ENCODE measurements at places on chromosomes 5 and 9. TPM values are rescaled to one million over a fixed set of nuclear protein-coding genes. Genes with fewer than 3 reads are reported as not detected.

DNA sequence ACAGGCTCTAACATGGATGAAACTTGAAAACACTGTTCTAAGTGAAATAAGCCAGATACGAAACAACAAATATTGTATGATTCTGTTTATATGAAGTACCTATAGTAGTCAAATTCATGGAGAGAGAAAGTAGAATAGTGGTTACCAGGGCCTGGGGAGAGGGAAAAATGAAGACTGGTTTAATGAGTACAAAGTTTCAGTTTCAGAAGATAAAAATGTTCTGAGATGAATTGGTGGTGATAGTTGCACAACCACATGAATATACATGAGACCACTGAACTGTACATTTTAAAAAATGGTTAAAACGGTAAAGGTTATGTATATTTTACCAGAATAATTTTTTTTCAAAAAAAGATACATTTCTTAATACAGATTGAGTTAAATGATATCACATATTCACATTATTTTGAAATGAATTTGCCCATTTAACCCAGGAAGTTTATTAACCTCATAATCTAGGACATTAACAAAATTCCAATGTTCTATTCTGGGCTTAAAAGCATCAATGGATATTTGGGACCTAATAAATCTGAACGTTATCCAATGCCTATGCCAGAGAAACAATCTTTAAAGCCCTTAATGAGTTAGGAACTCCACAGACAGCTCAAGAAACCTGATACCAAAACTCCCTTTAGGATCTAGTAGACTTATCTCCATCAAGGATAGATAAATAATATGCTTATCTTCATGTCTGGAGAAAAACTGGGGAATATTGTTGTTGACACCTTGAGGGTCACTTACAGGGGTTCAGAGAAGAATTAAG, 521.3 kb downstream of the EFNA5 start:
- DNase-seq = no peak
- no peaks in the 10 kb centered on the region for H3K27me3 ChIP-seq
- no peaks in the 10 kb centered on the region for H3K4me1 ChIP-seq
- no peak overlapping the region for H3K4me3 ChIP-seq

The SYK gene
- total RNA-seq = 0.05 TPM

DNA sequence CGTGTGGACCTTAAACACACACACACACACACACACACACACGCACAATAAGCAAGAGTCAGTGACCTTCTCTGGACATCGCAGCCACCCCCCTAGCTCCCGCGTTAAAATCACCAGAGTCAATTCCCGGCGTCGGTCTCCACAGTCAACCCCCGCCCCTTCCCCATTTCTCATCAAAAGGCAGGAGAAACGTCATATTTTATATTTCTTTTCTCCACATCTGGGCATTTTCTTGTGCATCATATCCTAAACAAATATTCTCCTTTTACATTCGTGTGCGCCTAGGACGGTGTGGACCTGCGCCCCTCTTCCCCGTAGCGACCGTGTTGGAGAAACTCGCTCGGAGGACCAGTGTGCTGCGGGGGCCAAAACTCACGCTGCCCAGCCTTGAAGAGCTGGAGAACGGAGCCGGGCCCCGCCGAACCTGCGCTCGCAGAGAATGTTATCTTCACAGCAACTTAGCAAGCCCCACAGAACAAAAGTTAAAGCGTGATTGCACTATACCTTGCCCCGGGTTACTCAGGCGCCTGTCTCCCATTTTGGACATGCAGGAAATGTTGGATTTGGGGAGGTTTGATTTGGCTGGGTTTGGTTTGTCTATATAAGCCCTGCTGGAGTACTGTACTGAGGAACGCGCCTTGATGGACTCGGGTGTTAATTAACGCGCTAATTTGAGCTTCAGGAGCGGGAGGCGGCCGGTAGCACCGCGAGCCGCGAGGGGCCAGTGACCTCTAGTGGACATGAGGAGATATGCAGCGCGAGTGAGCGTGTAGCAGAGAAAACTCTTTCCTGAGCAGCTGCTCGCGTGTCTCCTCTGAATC, 192.4 kb downstream of the MEF2C start:
- peaks cover 7% of the 10 kb centered on the region for H3K4me1 ChIP-seq
- peak overlapping the region; percentile 88 for H3K27ac ChIP-seq
- H3K36me3 ChIP-seq = peaks cover 4% of the 10 kb centered on the region
- H3K27me3 ChIP-seq = peaks cover 91% of the 10 kb centered on the region
- H3K4me3 ChIP-seq = peak overlapping the region; percentile 43

DNA sequence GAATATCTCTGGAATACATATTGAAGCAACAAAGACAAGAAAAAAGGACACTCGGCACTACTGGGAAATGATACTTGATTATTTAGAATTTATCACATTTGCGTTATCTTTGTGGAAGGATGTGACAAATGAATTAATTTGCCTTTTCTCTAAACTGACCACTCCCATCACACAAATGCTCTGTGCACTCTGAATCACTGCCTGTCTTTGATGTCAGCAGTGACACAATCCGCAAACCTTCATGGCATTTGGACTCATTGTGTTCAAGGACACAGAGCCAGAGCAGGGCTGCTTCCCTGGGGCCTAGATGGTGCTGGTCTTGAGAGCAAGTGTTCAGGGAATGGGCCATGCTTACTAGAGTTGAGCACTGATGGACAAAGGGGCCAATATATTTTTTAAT, 4.9 kb upstream of the KIF4B start:
- no peak for DNase-seq
- H3K4me3 ChIP-seq = no peak overlapping the region
- H3K27me3 ChIP-seq = peaks cover 9% of the 10 kb centered on the region
- no peaks in the 10 kb centered on the region for H3K4me1 ChIP-seq
- no peak overlapping the region for H3K27ac ChIP-seq
- H3K36me3 ChIP-seq = no peaks in the 10 kb centered on the region

DNA sequence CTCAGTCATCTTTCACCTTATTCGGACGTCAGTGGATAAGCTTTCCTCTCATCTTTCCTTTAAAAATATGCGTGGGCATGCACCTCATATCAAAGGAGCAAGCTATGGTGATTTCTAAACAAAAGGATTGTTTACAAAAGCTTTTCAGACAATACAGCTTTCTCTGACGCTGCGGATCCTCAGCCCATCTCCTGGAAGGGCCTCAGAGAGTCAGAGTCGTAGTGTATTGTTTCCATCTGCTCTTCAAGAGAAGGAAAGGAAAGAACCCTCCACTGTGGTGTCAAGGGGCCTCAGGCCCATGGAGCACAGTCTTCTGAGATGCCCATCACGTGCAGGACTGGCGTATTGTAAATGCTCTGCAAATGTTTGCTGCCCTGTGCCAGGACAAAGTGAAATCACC, 163.4 kb upstream of the MAP1B start:
- H3K27me3 ChIP-seq = no peaks in the 10 kb centered on the region
- H3K4me3 ChIP-seq = no peak overlapping the region
- no peaks in the 10 kb centered on the region for H3K4me1 ChIP-seq

DNA sequence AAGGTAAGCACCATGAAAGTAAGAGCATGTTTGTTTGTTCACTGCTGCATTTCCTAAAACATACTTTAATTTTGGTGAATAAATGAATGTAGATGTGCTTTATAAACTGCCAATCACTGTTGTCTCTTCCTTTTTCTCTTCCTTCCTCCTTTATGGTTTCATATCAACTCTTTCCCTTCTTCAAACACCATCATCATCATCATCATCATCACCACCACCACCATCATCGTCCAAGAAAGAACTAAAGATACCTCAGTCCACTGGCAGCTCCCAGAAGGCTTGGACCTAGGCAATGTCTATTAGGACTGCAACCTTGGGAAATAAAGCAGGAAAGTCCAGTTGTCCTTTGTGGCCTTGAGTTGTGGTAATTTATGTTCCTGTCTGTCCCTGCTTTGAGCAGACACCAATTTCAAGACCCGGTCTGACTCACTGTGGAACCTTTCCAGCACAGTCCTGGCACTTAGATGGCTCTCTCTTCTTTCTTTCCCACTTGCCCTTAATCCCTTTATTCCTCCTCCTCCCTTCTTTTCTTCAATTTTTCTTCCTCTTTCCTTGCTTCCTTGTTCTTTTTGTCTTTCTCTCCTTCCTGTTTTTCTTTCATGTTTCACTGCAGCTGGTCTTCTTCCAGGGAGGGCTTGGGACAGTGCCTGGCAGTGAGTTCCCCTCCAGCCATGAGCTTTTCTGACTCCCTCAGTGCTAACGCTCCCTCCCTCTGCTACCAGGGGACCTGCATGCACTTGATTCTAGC, 99.3 kb downstream of the ANGPTL2 start:
- peaks cover 2% of the 10 kb centered on the region for H3K4me1 ChIP-seq
- DNase-seq = no peak
- no peak overlapping the region for H3K27ac ChIP-seq
- peaks cover 22% of the 10 kb centered on the region for H3K27me3 ChIP-seq

The CCNI2 gene
- total RNA-seq = 42.7 TPM

DNA sequence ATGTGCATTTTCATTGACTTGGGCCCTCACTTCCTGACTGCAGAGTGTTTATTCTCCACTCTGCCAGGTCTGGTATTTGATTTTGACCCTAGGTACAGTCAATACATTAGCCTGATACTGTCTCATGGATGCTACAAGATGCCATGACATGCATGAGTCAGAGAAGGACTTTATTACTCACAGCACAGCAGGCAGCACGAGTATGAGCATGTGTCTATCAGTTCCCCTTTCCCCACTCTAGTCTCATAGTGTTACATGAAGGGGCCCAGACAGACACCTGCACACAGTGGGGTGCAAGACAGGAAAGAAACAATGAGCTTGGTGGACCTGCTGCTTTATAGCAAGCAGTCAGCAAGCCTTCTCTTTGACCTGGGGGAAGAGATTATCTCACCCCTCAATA, 19.6 kb downstream of the ITGA2 start:
- H3K36me3 ChIP-seq = peaks cover 22% of the 10 kb centered on the region
- H3K4me1 ChIP-seq = peaks cover 65% of the 10 kb centered on the region
- H3K27me3 ChIP-seq = peaks cover 4% of the 10 kb centered on the region
- H3K4me3 ChIP-seq = peak overlapping the region; percentile 34
- DNase-seq = peak; percentile 74

DNA sequence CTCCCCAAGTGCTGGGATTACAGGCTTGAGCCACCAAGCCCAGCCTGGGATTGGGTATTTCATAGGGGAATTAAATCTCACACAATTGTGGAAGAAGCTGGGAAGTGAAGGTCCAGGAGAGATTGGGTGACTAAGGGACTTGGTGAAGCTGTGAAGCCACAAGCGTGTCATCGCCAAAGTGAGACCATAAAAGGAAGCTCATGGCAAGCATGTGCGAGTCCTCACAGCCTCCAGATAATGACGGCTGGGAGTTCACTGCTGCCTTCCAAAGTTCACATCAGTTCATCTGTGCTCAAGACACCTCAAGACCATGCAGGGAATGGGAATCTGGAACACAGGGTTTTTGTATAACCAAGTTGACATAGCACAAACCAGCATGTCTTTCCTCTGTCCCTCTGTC, 210.6 kb downstream of the MARCHF11 start:
- H3K4me3 ChIP-seq = no peak overlapping the region
- DNase-seq = no peak
- no peaks in the 10 kb centered on the region for H3K27me3 ChIP-seq
- H3K36me3 ChIP-seq = no peaks in the 10 kb centered on the region

DNA sequence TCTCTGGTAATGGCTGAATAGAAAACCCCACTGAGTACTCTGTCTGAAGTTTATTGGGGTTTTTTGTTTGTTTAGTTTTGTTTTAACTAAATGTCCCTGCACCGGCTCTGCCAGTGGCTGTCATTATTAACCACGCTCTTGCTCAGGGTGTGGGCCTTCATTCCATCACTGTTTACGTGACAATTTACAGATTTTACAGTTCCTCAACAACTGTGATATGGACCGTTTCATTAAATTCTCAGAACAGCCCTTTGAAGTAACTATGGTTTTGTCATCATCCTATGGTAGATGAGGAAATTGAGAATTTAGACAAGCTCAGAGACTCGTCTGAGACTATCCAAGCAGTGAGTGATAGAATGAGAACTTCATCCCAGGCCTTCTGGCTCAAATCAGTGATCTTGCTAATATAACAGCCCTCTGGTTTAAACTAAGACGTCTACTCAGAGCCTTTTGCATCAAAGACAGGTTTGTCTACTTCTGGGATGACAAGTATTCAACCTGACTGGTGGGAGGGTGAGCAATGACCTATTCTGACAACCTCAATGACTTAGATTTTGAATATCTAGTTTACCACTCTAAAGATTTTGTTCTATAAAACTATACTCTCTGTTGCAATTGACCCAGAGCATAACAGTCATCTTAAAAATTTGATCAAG, 77.3 kb upstream of the MAP3K1 start:
- no peak overlapping the region for H3K4me3 ChIP-seq
- H3K4me1 ChIP-seq = peaks cover 29% of the 10 kb centered on the region
- peaks cover 2% of the 10 kb centered on the region for H3K36me3 ChIP-seq
- no peak for DNase-seq

The PHYHD1 gene
- 0.45 TPM for total RNA-seq

DNA sequence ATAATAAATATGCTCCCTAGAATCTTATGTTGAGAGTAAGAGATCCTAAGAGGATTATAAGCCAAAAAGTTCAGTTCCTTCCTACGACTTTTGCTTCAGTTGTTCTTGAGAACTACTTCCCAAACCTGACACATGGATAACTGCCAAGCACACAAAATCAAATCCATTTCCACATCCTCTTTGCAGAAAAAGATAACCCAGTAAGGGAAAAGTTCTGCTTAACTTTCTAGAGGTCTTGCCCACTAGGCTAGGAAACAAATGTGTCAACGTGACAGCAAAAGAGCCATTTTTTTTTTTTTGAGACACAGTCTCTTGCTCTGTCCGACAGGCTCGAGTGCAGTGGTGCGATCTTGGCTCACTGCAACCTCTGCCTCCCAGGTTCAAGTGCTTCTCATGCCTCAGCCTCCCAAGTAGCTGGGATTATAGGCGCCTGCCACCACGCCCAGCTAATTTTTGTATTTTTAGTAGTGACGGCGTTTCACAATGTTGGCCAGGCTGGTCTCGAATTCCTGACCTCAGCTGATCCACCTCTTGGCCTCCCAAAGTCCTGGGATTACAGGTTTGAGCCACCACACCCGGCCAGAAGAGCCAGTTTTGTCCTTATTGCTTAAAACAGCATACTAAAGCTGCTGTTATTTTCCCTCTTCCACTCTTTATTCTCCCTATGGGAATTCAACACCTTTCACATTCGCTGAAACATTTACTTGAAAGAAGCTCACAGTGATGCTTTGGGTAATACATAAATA, 24.2 kb downstream of the CSNK1A1 start:
- H3K4me3 ChIP-seq = no peak overlapping the region
- H3K4me1 ChIP-seq = peaks cover 44% of the 10 kb centered on the region
- peaks cover 31% of the 10 kb centered on the region for H3K36me3 ChIP-seq
- H3K27ac ChIP-seq = peak overlapping the region; percentile 26

GRCh38 chr5:24094081-24094679, 550.6 kb downstream of the CDH10 start:
- H3K27me3 ChIP-seq = no peaks in the 10 kb centered on the region
- no peak overlapping the region for H3K27ac ChIP-seq
- H3K36me3 ChIP-seq = no peaks in the 10 kb centered on the region
- DNase-seq = no peak
- H3K4me1 ChIP-seq = no peaks in the 10 kb centered on the region

The ADRA1B gene
- total RNA-seq = not detected

GRCh38 chr5:169011451-169011850, 289.5 kb downstream of the SLIT3 start:
- H3K4me3 ChIP-seq = no peak overlapping the region
- H3K36me3 ChIP-seq = no peaks in the 10 kb centered on the region
- H3K4me1 ChIP-seq = no peaks in the 10 kb centered on the region
- peaks cover 8% of the 10 kb centered on the region for H3K27me3 ChIP-seq
- no peak overlapping the region for H3K27ac ChIP-seq

- no peak overlapping the region for H3K27ac ChIP-seq
- peaks cover 9% of the 10 kb centered on the region for H3K27me3 ChIP-seq
- no peaks in the 10 kb centered on the region for H3K4me1 ChIP-seq
- no peak overlapping the region for H3K4me3 ChIP-seq
- no peak for DNase-seq
Observed at GRCh38 chr5:72539726-72540125, 32.5 kb upstream of the ZNF366 start.

Data from activated CD4-positive, alpha-beta T cell treated with anti-CD3 and anti-CD28 coated beads, Interleukin-2, amount 10 ng/mL, durations not matched to agents 24 days and 14 days (primary cell).